Suppressor macrophage treated with lipopolysaccharide for 1 hour (primary cell): ENCODE measurements at places on chromosomes 1 and 21.

- no peak for DNase-seq
These were observed 39.1 kb downstream of the DYRK1A start for GRCh38 chr21:37405629-37406028.

DNA sequence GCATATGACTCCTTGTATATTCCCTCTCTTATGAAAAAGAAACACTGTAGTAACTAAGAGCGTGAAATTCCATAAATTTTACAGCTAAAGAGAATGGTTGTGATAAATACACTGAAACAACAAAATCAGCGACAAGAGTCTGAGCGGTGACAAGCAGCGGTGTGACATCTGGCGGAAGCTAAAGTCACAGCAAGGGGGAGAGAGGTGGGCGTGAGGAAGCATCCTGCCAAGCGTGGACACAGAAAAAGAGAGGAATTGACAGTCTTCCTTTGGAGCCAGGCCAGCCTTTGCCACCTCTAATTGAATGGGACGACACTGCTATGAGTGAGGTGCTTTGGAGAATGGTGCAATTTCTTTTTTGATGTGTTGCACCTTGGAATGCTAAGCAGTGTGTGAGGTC is 25.9 kb downstream of the PSMB2 start:
- no peak for DNase-seq

- no peak for DNase-seq
These were observed 8.2 kb downstream of the XKR8 start for GRCh38 chr1:27967884-27968466.

GRCh38 chr1:156103521-156103947 is 11.0 kb upstream of the LMNA start:
- no peak for DNase-seq

GRCh38 chr1:233005156-233005555 is 54.7 kb downstream of the NTPCR start:
- no peak for DNase-seq
